Foreskin fibroblast (primary cell): ENCODE measurements at places on chromosomes 7 and 10.

GRCh38 chr10:18402853-18403252 lies 248.5 kb downstream of the NSUN6 start:
- peak; percentile 7 for DNase-seq

GRCh38 chr10:119642556-119643111 lies 8.5 kb upstream of the BAG3 start:
- DNase-seq = no peak

- DNase-seq = peak; percentile 93
Measured at GRCh38 chr7:74479961-74480829, 26.5 kb downstream of the GTF2IRD1 start.

- DNase-seq = no peak
Measured at GRCh38 chr10:47098964-47099363, 187.7 kb downstream of the PTPN20 start.

DNA sequence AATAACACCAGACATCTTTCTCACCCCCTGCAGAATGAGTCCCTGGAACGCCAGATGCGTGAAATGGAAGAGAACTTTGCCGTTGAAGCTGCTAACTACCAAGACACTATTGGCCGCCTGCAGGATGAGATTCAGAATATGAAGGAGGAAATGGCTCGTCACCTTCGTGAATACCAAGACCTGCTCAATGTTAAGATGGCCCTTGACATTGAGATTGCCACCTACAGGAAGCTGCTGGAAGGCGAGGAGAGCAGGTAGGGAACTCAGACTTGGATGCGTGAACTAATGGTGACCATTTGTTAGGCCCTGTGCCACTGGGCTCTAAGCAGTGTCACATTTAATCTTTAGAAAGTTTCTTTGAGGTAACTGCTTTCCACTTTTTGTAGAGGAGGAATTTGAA lies 7.1 kb downstream of the VIM start:
- DNase-seq = peak; percentile 52

DNA sequence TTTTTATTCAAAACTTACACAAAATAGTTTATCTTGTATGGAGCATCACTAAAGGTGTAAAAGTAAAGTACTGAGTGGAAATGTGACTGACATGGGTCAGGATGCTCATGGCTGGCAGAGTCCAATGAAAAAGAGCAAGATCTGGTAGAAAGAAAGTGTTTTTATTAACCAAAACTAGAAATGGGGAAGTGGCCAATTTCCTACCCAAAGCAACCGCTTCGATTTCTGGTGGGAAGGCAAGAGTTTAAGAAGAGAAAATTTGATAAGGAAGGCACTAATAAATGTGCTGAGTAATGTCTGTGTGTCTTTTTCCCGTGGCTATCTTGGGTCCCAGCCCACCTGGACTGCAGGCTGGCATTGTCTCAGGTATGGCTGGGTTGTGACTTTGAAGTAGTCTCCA lies 277.7 kb downstream of the ANKRD7 start:
- DNase-seq = no peak

GRCh38 chr10:102914781-102915180 lies 3.3 kb upstream of the CNNM2 start:
- no peak for DNase-seq

DNA sequence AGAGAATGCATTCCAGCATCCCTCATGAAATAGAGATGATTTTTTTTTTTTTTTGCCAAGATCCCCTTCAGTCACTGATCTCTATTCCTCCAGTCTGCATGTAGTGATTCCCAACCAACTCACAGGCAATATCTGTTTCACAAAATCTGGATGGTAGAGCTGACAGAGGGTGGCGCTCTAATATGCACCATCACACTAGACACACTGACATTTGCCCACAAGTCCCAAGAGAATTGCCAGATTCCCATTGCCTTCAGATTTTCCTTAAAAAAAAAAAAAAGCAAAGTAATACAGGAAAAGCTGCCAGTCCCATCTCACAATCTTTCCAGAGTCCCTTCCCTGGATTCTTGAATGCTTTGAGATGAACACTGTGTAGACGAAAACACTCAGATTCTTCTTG lies 301.0 kb downstream of the SORCS1 start:
- DNase-seq = no peak

- DNase-seq = no peak
Measured at GRCh38 chr7:70935311-70935710, 196.6 kb upstream of the GALNT17 start.

DNA sequence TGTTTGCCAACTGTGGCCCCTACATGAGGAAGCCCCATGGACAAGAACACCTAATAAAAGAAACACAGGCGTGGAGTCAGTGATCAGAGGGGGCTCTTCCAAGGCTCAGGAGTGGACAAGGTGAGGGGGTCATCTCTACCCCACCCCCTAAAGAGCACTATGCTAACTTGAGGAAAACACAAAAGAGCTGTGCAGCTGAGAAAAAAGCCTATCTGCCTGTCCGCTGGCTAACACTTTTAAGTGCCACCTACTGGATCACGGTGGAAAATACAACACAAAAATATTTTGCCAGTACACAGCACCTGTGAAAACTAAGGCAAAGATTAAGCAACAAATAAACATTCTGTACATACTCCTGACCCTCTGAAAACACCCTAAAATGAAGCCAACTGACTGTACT lies 53.1 kb upstream of the COBL start:
- no peak for DNase-seq

- DNase-seq = peak; percentile 31
Measured at GRCh38 chr10:108789919-108790318, 1133.4 kb downstream of the XPNPEP1 start.
